ENCODE measurements at places on chromosomes 7 and 10. TPM values are rescaled to one million over a fixed set of nuclear protein-coding genes. Genes with fewer than 3 reads are reported as not detected.

DNA sequence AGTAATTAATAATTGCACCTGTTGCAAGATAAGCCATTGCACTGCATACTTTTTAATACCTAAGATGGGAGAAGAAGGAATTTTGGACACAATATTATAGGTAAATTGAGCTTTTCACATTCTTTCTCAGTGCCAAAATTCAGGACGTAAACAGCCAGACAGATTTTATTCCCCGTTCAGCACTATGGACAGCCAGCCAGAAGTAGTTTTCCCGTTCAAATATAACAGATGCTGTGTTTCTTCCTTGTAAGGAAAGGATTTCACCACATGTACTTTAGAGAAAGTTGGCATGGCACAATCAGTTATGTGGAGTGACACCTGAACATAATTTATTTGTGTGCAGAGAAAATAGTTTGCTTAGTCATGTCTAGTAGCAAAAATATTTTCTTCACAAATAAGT, 34.8 kb downstream of the SEMA3E start:
- no peak for DNase-seq

- DNase-seq = no peak
Observed at GRCh38 chr10:97916586-97916985, 66.9 kb downstream of the GOLGA7B start.

DNA sequence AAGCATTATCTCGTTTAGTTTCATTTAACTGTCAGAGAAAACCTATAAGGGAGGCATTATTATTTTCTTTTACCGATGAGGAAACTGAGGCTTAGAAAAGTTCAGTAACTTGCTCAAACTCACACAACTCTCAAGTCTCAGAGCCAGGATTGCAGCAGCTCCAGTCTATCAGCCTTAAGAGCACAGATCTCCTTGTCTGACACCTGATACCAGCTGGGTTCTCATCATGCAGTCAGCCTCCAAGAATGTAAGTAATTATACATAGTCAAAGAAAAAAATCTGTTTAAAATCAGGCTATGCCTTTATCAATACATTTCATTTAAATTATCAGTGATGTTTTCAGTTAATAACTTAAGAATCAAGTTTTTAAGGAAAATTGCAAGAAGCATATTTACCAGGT, 236.6 kb upstream of the TCF7L2 start:
- DNase-seq = no peak

GRCh38 chr10:124106241-124106879, 13.0 kb upstream of the CHST15 start:
- peak; percentile 85 for DNase-seq

GRCh38 chr10:47260505-47261111, 39.4 kb upstream of the GDF10 start:
- DNase-seq = no peak

DNA sequence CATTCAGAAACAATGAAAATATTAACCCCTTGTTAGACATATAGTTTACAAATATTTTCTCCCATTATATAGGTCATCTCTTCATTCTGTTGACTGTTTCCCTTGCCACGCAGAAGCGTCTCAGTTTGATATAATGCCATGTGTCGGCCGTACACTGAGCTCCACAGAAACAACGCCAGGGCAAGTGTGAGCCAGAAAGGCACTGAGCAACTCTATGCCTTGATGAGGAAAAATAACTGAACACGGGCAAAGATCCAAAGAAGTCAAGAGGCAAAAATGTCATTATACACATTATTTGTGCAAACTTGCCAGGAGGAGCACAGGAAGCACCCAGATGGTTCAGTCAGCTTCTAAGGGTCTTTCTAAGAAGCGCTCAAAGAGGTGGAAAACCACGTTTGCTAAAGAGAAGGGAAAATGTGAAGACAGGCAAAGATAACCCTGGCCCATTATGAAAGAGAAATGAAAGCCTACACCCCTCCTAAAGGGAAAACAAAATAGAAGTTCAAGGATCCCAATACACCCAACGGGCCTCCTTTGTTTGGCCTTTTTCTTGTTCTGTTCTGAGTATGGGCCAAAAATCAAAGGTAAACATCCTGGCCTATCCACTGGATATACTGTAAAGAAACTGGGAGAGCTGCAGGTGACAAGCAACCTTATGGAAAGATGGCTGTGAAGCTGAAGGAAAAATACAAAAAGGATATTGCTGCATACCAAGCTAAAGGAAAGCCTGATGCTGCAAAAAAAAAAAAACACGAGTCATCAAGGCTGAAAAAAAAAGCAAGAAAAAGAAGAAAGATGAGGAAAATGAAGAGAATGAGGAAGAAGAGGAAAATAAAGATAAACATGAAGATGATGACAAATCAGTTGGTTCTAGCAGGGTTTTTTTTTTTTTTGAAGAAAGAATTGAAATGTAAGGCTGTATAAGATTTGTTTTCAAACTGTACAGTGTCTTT, 15.5 kb downstream of the ARHGAP12 start:
- peak; percentile 45 for DNase-seq

- no peak for DNase-seq
Observed at GRCh38 chr10:62769574-62770242, 34.8 kb upstream of the ADO start.

The HERPUD2 gene
- 46.8 TPM for total RNA-seq

GRCh38 chr10:113503930-113504329, 48.9 kb upstream of the HABP2 start:
- no peak for DNase-seq

- no peak for DNase-seq
Observed at GRCh38 chr7:46571996-46572395, 650.9 kb upstream of the IGFBP3 start.

The EGR2 gene
- total RNA-seq = 0.03 TPM

The FAM107B gene
- total RNA-seq = 125 TPM

DNA sequence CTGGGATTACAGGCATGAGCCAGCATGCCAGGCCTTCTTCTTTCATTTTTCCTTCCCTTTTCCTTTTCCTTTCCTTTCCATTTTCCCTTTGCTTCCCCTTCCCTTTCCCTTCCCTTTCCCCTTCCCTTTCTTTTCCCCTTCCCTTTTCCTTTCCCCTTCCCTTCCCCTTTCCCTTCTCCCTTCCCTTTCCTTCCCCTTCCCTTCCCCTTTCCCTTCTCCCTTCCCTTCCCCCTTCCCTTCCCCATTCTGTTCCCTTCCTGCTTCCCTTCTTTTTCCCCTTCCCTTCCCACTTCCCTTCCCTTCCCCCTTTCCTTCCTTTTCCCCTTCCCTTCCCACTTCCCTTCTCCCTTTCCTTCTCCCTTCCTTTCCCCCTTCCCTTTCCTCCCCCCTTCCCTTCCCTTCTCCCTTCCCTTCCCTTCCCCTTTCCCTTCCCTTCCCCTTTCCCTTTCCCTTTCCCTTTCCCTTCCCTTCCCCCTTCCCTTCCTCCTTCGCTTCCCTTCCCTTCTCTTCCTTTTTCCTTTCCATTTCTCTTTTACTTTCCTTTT, 712.2 kb upstream of the POM121L12 start:
- DNase-seq = no peak

GRCh38 chr10:30980951-30981616, 50.6 kb downstream of the ZNF438 start:
- DNase-seq = no peak

The TLX1 gene
- not detected for total RNA-seq

- no peak for DNase-seq
Observed at GRCh38 chr10:73836427-73836980, 25.1 kb upstream of the NDST2 start.

DNA sequence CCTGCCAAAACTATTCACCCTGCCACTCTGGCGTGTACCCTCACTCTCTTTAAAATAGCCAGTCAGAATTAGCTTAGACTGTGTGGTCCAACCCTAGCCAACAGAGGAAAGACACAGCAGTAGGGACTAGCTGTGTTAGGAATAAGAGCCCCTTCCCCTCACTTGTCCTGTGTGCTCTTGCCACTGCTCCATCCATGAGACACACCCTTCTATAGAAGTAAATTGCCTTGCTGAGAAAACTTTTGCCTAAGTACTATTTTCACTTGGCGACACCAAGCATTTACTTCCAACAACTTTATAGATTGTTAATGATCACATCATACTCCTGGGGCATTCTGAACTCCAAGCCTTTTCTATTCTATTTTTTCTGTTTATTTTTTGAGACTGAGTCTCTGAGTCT, 170.2 kb upstream of the TRIM24 start:
- DNase-seq = no peak

The ACSL5 gene
- total RNA-seq = not detected

DNA sequence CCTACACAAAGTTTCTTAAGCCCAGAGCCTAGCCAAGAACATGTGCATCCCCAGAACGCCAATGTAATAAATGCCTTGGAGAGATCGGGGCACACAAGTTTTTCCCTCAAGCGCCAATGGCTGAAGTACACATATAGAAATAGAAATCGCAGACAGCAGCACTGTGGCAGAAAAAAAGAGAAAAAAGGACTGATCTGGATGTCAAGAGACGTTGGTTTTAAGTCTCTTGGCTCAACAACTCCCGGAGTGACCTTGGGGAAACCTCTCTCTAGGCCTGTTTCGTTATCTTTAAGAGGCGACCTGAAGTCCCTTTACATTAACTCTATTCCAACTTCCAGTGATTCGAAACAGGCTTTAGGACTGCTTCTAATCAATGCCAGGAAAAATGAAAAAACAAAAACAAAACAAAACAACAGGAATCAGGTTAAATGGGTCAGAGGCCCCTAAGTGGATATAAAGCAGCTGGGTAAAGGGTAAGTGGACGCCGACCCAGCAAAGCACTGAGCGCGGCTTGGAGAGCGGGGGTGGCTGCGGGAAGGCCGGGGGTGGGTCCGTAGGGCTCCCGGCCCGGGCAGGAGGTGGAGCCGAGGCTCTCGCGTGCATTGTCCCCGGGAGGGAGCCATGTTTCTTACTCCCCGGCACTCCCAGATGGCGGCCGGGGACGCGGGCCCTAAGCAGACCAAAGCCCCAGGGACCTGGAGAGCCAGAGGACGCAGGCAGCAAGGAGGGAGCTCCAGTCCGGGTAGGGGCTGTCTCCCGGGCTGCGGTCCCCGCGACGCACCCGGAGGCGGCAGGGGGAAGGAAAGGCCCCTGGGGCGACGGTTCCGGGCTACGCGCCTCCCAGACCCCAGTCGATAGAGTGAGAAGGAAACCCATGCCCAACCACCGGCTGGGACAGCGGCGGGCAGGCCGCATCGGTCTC, 757 bp downstream of the EIF3A start:
- DNase-seq = peak; percentile 61

The RELN gene
- 17.8 TPM for total RNA-seq

The GIMAP6 gene
- total RNA-seq = not detected

GRCh38 chr7:19101909-19102308, 15.5 kb downstream of the TWIST1 start:
- no peak for DNase-seq

DNA sequence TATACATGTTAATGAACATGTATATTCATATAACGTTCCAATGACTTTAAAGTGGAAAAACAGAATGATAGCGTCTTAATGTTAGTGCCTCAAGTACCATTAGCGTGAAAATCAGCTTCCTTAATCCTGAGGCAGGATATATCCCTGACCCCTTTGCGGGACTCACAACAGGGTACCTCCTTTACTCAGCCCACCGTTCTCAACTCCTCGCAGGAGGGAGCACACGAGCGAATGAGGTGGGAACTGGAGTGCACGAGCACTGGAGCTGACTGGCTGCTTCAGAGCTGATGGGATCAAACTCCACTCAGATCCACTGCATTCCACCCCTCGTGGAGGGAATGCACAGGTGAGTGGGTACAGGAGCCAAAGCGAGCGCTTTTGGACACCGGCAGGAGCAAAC, 36.1 kb downstream of the AVL9 start:
- no peak for DNase-seq

DNA sequence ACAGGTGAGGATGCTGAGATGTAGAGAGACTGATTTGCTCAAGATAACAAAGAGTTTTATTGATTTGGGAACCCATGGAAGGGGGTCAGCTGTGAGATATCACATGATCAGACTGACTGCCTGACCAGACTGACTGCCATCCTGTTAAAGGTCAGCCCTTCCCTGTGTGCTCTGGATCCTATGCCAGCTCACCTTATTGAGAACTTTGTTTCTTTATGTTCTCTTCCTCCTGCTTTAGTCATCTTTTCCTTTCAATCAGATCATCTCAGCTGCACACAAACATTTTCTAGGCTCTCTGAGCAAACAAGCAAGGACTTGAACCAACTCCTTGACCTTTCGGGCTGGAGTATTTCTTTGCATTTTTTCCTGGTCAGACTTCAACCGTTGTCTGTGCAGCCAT, 50.0 kb upstream of the MTPN start:
- DNase-seq = no peak

DNA sequence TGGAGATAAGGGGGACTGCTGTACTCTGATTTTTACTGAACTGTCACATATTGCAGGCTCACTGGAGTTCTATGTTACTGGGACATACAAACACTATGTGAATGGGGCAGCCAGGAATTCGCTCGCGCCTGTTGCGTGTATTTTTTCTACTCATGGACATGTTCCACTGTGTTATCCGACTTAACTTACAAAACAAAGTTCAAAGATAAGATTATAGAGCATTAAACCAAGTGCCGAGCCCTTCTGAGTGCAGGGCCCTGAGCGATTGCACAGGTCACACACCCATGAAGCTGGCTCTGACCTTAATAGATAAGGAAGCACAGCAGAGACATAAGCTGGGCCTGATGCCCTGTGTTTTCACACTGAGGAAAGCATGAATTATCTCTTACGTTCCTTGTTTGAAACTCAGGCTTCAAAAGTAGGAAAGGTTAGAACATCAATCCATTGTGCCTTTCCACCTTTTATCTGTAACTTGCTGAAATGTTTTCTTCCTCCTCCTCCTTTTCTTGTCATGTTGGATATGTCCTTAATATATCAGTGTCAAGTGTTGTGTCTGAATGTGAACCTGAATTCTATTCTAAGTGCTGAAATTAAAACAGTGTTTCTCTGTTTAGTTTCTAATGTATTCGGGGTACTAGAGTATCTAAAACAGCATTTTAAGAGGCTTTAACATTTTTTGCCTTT, 273.8 kb downstream of the AUTS2 start:
- DNase-seq = no peak

DNA sequence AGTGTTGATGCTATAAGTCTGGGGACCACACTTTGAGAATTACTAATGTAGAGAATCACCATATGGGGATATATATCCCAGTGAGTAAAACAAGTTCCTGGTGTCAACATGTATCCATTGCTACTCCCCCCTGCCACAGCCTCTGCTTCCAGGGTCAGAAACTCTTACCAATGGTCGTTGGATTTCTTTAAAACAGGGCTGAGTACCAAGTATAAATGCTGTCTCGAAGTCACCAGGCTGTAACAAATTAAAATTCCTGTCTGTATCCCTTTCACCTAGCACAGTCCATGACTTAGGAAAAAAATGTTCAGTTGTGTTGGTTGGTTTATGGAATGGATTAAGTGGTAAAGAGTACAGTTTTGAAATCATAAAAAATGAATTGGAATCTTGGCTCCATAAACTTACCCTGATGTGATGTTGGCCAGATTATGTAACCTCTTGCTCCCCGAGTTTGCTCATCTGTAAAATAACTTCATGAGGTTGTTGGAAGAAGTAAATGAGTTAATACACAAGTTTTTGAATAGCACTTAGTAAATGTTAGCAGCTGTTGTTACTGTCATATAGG, 364.0 kb upstream of the LRGUK start:
- DNase-seq = no peak

GRCh38 chr7:51521694-51522312, 205.2 kb upstream of the COBL start:
- DNase-seq = no peak

The LRRC17 gene
- total RNA-seq = not detected

GRCh38 chr10:132637477-132638129, 100.0 kb downstream of the INPP5A start:
- peak; percentile 51 for DNase-seq

GRCh38 chr10:49844775-49845595, 82.9 kb upstream of the OGDHL start:
- no peak for DNase-seq

GRCh38 chr7:133699386-133699785, 427.8 kb upstream of the LRGUK start:
- DNase-seq = no peak

Data from Caki2 (cell line).